CD4-positive, CD25-positive, alpha-beta regulatory T cell (primary cell): ENCODE measurements at places on chromosomes 12 and 14. TPM values are rescaled to one million over a fixed set of nuclear protein-coding genes. Genes with fewer than 3 reads are reported as not detected.

The FAR2 gene
- 12.6 TPM for total RNA-seq

DNA sequence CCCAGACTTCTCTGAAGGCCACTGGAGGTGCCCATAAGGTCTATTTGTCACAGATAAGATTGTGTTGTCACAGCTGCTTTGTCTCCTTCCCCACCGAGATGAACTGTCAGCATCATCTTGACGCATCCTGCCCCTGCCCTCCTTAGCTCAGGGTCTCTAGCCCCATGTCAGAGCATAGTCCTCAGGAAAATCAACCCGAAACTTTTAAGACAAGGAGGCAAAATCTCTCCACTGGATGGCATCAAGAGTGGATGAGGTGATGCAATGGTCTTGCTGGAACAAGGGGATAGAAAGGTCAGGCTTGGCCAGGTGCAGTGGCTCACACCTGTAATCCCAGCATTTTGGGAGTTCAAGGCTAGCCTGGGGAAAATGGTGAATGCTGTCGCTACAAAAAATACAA, 8.2 kb downstream of the KRT79 start:
- DNase-seq: no peak
- no peak overlapping the region for H3K4me3 ChIP-seq
- no peaks in the 10 kb centered on the region for H3K36me3 ChIP-seq
- H3K4me1 ChIP-seq: no peaks in the 10 kb centered on the region
- H3K27me3 ChIP-seq: no peaks in the 10 kb centered on the region
- no peak overlapping the region for H3K27ac ChIP-seq

DNA sequence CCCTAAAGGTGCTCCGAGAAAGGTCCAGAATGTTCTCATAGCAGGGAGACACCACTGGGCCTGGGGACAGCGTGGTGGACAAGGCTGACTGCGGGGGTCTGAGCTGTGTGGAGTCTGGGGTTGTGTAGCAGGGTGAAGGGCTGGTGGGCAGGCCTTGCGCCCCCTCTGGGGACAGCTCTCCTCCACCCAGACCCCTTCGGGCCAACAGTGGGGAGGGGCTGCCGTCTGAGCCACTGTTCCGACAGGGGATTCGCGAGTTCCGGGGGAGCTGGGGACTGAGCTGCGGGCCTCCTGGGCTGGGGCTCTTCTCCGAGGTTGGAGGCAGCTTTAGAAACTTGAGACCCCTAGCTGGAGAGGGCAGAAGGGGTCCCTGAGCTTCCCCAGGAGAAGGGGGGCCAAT, 32.1 kb downstream of the NCKAP5L start:
- no peaks in the 10 kb centered on the region for H3K27me3 ChIP-seq
- H3K27ac ChIP-seq: no peak overlapping the region
- H3K36me3 ChIP-seq: no peaks in the 10 kb centered on the region

- DNase-seq: no peak
- no peak overlapping the region for H3K27ac ChIP-seq
- no peak overlapping the region for H3K4me3 ChIP-seq
- H3K27me3 ChIP-seq: peaks cover 4% of the 10 kb centered on the region
Measured at GRCh38 chr12:113970211-113970610, 4.1 kb upstream of the RBM19 start.

GRCh38 chr12:87315-87714, 20.7 kb downstream of the IQSEC3 start:
- no peaks in the 10 kb centered on the region for H3K4me1 ChIP-seq
- no peak overlapping the region for H3K4me3 ChIP-seq
- DNase-seq: no peak
- no peak overlapping the region for H3K27ac ChIP-seq
- H3K36me3 ChIP-seq: no peaks in the 10 kb centered on the region
- H3K27me3 ChIP-seq: peaks cover 3% of the 10 kb centered on the region

GRCh38 chr12:24025153-24025798, 75.8 kb upstream of the SOX5 start:
- no peaks in the 10 kb centered on the region for H3K27me3 ChIP-seq
- H3K27ac ChIP-seq: no peak overlapping the region
- H3K4me1 ChIP-seq: no peaks in the 10 kb centered on the region
- no peak overlapping the region for H3K4me3 ChIP-seq
- DNase-seq: no peak
- H3K36me3 ChIP-seq: no peaks in the 10 kb centered on the region
